Activated CD4-positive, alpha-beta memory T cell treated with anti-CD3 and anti-CD28 coated beads for 36 hours (primary cell): ENCODE measurements at places on chromosomes 7 and 10.

DNA sequence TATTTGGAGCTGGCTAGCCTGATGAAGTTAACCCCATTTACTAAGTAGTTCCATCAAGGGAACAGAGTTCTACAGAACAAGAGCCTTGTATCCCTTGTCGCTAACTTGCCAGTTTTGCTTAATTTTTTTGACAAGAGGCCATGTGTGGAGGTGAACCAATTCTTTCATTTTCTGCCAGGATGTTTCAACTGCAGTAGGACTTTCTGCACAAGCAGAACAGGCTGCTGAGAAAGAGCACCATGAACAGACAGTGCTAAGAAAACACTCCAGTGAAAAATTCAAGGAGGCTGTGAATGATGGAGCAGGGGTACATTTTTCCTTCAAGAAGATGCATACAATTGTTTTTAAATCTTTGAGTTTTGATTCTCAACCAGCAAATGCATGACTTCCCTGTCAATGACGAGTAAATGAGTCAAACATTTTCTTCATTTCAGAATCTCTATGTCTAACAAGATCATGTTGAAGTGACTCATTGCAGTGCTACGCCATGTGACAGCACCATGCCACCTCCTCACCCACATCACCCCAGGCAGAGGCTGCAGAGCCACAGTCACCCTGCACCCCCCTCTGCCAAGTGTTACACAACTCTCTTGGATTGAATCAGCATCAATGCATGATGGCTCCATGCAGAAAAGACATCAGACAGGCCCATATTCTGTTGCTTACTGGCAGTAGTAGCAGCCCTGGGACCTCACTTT, 193.1 kb downstream of the COBL start:
- DNase-seq = peak; percentile 92

DNA sequence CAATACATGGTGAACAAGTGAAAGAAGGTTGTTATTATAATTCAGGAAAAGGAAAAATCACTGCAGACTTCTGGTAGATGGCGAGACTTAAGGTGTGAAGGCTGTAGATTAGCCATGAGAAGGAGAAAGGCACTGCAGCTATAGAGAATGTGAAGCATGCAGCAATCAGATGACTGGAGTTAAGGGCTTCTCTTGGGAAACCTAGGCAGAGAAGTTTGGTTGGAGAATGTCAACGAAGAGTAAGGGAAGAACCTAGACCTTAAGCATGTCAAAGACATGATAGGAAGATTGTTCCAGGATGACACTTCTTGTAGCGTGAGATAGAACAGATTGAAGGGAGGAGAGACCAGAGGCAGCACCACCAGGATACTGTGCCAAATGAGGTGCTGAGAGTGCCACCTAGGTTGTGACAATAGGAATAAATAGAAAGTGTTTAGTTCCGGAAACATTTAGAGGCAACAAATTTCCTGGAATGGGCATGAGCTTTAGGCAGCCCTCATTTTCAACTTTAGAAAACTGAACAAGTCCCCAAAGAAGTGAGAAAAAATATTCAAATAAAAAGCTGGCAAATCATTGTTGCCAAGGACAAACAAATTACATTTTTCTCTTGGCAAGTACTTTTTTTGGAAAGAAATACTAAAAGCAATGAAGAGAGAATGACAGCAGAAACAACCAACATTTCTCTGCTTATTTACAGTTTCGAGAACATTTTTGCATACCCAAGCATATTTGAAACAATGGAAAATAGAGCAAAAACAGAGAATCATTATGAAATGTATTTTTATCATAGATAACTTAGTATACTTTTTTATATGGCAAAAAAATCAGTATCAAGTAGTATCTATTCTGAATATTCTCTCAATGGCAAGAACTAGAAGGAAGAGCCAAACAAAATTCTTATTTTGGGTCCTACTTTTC, 4.9 kb downstream of the LRRC17 start:
- no peak for DNase-seq

- no peak for DNase-seq
Observed at GRCh38 chr10:133462512-133463305, 9.0 kb downstream of the SCART1 start.

- no peak for DNase-seq
Observed at GRCh38 chr10:79938728-79939406, 10.0 kb downstream of the SFTPD start.

GRCh38 chr10:34047389-34047788, 712.9 kb upstream of the NRP1 start:
- no peak for DNase-seq

- DNase-seq = no peak
Observed at GRCh38 chr7:103129702-103130549, 19.0 kb downstream of the NAPEPLD start.

DNA sequence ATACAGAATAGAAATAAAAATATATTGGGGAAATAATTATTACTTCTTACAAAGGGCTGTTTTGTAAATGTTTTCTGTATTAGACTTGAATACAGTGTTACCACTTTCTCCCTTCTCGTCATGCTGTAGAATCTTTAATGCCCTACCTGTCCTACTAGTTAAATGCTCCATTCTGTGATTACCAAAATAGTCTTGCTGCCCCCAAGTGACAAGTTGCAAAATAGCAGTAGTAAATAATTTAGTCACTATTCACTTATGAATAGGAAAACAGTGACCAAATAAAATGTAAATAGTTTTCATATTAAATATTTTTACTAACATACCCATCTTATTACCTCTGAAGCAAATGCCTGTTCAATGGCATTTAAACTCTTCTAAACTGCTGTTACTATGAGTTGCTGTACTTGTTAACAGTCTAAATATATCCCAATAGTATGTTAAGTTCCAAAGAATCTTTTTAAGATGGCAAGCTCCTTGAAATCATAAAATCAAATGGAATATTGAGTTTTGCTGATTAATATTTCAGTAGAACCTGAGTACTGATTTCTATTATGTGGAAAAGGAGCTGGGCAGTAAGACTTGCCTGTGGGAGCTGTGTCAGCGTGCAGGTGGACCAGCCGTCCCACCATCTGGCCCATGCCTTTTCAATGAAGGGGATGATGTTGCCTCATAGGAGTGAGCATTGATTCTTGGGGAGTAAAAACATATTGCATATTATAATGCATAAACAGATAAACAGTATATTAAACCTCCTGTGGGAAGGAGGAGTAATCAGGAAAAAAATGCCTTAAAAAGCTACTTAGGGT, 18.1 kb upstream of the OIT3 start:
- DNase-seq = no peak

DNA sequence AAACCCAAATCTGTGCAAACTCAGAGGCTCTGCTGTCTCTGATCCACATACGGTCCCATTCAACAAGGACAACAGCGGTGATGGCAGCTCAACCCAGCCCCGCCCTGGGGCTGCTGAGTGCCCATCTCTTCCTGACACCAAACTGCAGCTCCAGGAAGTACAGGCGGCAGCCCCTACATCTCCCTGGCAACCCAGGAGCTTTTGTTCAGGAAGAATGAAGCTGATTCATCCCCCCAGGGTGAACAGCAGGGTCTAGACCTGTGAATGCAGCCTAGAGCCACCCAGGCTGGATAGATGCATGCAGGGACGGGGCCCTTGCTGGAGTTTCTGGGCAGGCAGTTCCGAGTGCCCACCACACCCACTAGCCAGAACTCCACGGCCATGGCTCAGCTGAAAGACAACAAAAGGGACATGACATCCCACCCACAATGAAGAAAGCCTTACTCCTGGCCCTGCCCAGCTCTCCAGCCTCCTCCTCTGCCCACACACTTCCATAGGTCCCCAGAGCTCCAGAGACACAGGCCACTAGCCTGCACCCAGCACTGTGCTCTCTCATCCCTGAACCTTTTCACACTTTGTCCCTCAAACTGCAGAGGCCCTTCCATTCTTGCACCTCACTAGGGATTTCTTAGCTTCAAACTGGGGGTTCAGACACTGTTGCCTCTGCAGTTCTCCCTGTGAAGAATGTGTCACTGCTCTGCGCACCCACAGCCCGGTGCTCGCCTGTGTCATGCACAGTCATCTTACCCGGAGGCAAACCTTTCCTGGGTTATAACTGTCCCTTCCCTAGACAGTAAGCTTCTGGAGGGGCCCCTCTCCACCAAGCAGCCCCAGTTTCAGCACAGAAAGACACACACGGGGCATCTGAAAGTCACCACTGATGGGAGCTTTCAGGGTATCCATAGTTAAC, 99.1 kb downstream of the GRID1 start:
- no peak for DNase-seq

- DNase-seq = no peak
Observed at GRCh38 chr10:28396331-28396730, 93.5 kb upstream of the MPP7 start.

DNA sequence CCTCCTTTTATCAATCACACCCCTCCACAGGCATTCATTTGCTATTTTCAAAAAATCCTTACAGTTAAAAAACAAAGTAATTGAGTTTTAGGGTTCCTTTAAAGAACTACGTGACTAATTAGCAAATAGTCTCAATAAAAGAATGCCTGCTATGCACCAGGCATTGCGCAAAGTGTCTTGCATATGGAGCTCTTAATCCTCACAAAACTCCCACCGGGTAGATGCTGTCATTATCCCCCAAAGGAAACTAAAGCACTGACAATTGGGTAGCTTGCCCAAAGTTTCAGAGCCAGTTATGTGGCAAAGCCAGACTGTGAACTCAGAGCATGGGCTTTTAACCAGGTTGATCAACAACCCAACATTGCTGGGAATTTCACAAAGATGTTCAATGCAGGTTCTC, 305.7 kb downstream of the ELMO1 start:
- no peak for DNase-seq

- no peak for DNase-seq
Observed at GRCh38 chr7:39212876-39213275, 235.2 kb downstream of the POU6F2 start.

DNA sequence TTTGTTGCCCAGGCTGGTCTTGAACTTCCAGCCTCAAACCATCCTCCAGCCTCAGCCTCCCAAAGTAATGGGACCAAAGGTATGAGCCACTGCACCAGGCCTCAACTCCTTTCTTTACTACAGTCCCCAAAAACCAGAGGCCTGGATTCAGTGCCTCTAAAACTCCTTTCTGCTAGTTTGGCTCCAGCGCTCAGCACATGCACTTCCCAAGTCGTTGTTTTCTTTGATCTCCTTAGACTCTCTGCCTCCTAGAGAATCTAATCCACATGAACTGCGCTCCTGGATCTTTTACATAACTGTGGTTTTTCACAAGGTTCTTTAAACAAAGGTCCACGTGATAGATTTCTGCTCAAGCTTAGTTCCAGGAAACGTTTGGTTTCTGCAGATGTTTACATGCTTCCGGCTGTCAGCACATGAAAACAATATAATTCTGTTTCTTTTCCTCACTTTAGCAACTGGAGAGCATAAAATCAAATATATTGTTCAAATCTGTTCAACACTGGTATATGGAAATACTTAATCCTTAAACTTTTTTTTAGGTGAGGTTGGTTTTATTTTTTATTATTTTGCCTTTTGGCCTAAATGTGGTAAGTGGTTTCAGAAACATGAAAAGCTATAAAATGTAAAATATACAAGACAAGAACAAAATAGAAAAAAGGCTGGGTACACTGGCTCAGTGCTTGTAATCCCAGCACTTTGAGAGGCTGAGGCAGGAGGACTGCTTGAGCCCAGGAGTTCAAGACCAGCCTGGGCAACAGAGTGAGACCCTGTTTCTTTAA, 270.5 kb upstream of the MKLN1 start:
- no peak for DNase-seq

GRCh38 chr10:124550293-124551034, 88.8 kb downstream of the LHPP start:
- DNase-seq = no peak

- DNase-seq = no peak
Observed at GRCh38 chr10:1171586-1171985, 115.4 kb downstream of the WDR37 start.

GRCh38 chr7:55109404-55110167, 90.8 kb downstream of the EGFR start:
- DNase-seq = no peak

GRCh38 chr10:43843321-43844101, 194.8 kb upstream of the ZNF32 start:
- DNase-seq = no peak

DNA sequence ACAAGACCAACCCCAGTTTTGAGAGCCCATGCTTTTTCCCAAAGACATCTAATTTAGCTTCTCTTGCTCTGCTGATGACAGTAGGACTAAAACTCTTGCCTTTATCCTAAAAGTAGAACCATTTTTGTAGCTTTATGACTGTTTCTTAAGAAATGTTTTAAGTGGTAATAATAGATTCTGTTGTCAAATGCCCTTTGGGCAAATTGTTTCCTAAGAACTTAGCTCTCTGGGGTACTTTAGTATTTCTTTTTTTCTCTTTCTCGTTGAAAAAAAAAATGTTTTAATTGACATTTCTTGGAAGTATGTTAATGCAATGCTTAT, 157.4 kb downstream of the ARID5B start:
- no peak for DNase-seq

DNA sequence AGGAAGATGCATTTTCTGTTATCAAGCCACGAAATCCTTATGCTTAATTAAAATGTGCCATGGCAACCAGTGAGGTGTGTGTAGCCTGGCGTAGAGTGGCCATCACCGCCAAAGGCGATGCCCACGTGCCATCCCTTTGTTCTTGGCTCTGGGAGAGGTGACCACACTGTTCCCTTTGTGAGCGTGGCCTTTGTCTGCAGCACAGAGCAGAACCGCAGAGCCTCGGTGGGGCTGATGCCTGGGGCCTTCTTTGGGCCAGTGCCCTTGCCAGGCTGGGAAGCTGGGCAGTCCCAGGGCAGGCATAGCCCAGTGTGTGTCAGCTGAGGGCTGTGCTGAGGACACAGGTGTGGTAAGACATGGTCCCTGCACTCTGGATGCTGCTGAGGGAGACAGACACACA, 48.3 kb downstream of the BUB3 start:
- no peak for DNase-seq

DNA sequence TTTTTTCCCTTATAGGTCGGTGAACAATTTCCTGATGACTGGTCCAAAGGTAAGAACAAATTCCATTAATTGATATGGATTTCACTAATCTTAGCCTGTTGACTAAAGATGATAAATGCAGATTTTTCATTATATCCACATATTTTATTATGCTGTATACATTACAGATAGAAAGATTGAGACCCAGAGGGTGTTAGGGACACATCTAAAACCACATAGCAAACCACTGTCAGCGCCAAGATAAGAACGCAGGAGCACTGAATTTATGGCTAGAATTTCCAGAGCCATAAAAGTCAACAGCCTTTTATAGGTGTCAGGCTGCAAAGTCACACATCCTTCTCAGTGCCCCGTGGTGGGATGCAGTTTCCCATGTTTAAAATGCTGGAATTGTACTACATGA, 16.2 kb downstream of the WNT8B start:
- no peak for DNase-seq

DNA sequence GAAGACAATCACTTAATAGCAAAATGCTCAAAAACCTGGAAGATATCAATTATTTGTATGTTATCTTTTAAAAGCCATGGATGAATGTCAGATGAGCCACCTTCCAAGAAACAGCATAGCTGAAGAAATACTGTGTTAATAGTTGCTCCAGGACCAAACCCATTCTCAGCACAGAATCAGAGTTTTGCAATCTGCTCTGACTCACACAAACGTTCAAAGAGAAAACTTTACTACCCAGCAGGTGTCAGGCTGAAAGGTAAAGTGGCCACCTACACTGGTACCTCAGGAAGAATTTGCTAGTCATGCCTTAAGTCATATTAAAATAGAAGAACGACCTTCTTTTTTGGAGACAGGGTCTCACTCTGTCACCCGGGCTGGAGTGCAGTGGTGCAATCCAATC, 526.5 kb downstream of the PARD3 start:
- no peak for DNase-seq
